ENCODE measurements at places on chromosomes 7 and 10. TPM values are rescaled to one million over a fixed set of nuclear protein-coding genes. Genes with fewer than 3 reads are reported as not detected.

The AP3M1 gene
- polyA plus RNA-seq: 8.6 TPM

The TBXAS1 gene
- polyA plus RNA-seq: 7.6 TPM

The MRPS24 gene
- 159 TPM for polyA plus RNA-seq

The FLNC gene
- 5.3 TPM for polyA plus RNA-seq

The LIPJ gene
- 0.55 TPM for polyA plus RNA-seq

The IL2RA gene
- 0.46 TPM for polyA plus RNA-seq

The KCND2 gene
- not detected for polyA plus RNA-seq

The NEUROD6 gene
- not detected for polyA plus RNA-seq

The CABCOCO1 gene
- polyA plus RNA-seq: 2.1 TPM

The WDR11 gene
- 20.2 TPM for polyA plus RNA-seq

The CBX3 gene
- 79.1 TPM for polyA plus RNA-seq

The TSPAN14 gene
- polyA plus RNA-seq: 21.5 TPM

The GIMAP4 gene
- 11.2 TPM for polyA plus RNA-seq

The DYDC2 gene
- polyA plus RNA-seq: 0.37 TPM

The TUBB8 gene
- 0.15 TPM for polyA plus RNA-seq

The CDK1 gene
- polyA plus RNA-seq: 13.6 TPM

The SND1 gene
- polyA plus RNA-seq: 63.3 TPM

The ECHS1 gene
- 99.6 TPM for polyA plus RNA-seq

The LRRC4 gene
- 3.5 TPM for polyA plus RNA-seq

The SLC26A5 gene
- polyA plus RNA-seq: 0.25 TPM

The SPDYE1 gene
- not detected for polyA plus RNA-seq

The AKR1C4 gene
- not detected for polyA plus RNA-seq

The FHIP2A gene
- 3.5 TPM for polyA plus RNA-seq

The WEE2 gene
- not detected for polyA plus RNA-seq

The CACNB2 gene
- 4.7 TPM for polyA plus RNA-seq

The DUSP5 gene
- 9.9 TPM for polyA plus RNA-seq

The CYP26A1 gene
- polyA plus RNA-seq: 0.15 TPM

The COBL gene
- polyA plus RNA-seq: 12.6 TPM

The BTBD16 gene
- polyA plus RNA-seq: not detected

The ZNF282 gene
- polyA plus RNA-seq: 9.9 TPM

The LLCFC1 gene
- polyA plus RNA-seq: not detected

The ASB10 gene
- 0.05 TPM for polyA plus RNA-seq

The FOXI2 gene
- 0.13 TPM for polyA plus RNA-seq

The ZC3HAV1 gene
- polyA plus RNA-seq: 5.7 TPM

The CTAGE8 gene
- polyA plus RNA-seq: 6.0 TPM

The HMX2 gene
- polyA plus RNA-seq: not detected

The RBM48 gene
- 6.3 TPM for polyA plus RNA-seq

The ATOH7 gene
- polyA plus RNA-seq: 0.30 TPM

The SPDYE9 gene
- not detected for polyA plus RNA-seq

The GHRHR gene
- 0.33 TPM for polyA plus RNA-seq

The TMEM184A gene
- 3.8 TPM for polyA plus RNA-seq

The HABP2 gene
- 5.3 TPM for polyA plus RNA-seq

The ZNF107 gene
- 0.92 TPM for polyA plus RNA-seq

The ANKRD1 gene
- 12.5 TPM for polyA plus RNA-seq

The RASA4B gene
- polyA plus RNA-seq: 35.9 TPM

The IFIT3 gene
- 6.3 TPM for polyA plus RNA-seq

The TAS2R4 gene
- polyA plus RNA-seq: not detected
